Stimulated activated CD8-positive, alpha-beta memory T cell treated with anti-CD3 and anti-CD28 coated beads, Interleukin-15, amount 100 ng/mL, for 24 hours (primary cell): ENCODE measurements at places on chromosomes 4 and X.

DNA sequence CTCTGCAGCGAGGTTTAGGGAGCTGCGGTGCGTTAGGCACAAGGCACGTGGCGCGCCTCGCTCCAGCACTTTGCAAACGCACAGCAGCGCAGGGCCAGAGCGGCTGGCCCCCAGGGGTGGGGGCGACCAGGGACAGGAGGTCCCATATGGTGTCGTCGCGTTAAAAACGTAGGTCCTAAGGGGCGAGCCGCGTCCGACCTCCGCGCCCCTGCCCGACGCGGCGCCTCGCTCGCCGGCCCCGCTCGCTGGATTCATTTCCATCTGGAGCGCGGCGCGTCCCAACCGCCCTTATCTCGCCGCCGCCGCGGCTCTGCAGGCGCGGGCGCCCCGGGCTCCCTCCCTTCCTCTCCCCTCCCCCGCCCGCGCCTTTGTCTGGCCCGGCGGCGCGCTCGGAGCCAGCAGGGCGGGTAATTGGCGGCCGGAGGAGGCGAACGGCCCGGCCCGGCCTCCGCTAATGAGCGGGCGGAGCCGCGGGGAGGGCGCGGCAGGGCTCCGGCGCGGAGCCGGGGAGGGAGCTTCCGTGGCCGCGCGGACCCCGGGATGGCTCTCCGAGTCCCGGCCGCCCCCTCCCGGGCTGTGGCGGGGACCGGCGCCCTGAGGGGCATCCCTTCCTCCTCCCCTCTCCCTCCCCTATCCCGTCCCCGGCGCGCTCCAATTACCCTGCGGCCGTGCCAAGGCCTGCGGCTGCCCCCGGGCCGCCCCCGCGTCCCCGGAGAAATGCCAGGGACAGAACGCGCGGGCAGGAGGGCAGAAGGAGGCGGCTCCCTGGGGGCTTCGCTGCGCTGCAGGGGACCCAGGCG lies 409.0 kb downstream of the BCOR start:
- DNase-seq: no peak

DNA sequence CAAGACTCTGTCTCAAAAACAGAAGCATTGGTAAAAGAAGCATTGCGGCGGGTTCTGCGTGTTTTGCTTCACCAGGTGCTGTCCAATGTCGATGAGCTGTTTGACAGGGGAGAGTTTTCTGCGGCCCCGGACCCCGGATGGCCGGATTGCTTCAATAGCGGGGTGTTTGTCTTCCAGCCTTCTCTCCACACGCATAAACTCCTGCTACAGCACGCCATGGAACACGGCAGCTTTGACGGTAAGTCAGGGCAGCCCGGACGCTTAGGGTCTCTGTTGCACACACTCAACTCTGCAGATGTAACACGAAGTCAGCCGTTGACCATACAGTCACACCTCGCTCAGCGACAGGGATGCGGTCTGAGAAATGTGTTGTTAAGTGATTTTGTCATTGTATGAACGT lies 26.2 kb downstream of the GYG2 start:
- no peak for DNase-seq

DNA sequence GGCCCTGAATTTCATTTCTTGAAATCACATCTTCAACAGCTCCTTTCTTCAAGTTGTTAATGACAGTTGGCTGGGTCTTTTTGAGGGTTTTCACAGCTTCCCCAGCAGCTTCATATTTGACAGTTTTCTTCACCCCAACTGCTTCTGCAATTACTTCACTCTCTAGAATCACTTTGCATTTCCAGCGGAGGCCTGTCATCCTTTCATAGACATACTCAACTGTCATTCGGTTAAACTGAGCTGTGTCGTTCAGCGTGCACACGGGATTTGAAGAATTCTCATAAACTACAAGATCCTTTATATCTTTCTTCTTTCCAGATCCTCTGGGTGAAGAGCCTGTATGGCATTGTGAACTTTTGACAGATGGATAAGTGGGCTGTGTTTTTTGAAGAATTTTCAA lies 15.4 kb downstream of the UBE2A start:
- no peak for DNase-seq

GRCh38 chrX:41559235-41560052 lies 112.3 kb downstream of the NYX start:
- no peak for DNase-seq

GRCh38 chr4:1813915-1814314 lies 20.8 kb downstream of the FGFR3 start:
- DNase-seq: no peak
